ENCODE measurements at places on chromosomes 5 and 9.

GRCh38 chr5:169801781-169802180 lies 164.7 kb downstream of the DOCK2 start:
- H3K4me1 ChIP-seq = peaks cover 61% of the 10 kb centered on the region
- no peak overlapping the region for H3K4me3 ChIP-seq
- no peaks in the 10 kb centered on the region for H3K27me3 ChIP-seq
- DNase-seq = no peak

DNA sequence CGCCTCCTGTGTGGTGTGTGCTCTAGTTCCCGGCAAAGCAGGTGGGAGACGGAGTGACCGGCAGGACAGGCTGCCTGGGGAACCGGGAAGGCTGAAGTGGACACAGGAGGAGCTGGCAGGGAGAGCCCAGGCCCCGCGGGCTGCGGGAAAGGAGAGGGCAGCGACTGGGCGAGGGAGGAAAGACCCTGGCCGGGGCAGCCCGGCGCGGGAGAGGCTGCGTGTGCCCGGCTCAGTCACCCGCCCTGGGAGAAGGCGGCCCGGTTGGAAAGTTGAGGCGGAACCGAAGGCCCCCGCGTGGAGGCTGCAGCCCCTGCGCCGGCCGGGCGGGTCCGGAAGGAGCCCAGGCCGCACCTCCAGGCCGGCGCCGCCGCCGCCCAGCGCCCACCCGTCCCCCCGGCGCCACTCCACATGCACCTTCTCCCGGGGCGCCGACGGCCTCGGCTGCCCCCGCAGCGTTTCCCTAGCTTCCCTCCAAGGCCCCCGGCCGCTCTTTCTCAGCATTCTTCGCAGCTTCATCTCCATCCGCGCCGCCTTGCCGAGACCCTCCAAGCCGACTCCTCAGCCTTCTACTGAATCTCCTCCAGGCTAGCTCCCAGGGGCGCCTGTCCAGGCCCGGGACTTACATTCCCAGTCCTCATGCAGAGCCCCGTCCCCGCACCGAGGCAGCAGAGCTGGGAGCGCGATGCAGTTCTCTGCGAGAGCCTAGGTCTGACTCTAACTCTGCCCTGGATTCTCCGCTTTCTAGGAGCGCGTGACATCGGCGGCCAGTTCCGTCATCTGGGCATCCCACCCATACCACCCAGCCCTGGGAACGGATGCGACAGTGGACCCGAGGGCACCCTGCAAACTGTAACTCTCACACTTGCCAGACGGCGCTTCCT lies 152.0 kb downstream of the ERCC6L2 start:
- peaks cover 45% of the 10 kb centered on the region for H3K4me1 ChIP-seq
- peaks cover 35% of the 10 kb centered on the region for H3K27me3 ChIP-seq
- H3K36me3 ChIP-seq = peaks cover 3% of the 10 kb centered on the region

DNA sequence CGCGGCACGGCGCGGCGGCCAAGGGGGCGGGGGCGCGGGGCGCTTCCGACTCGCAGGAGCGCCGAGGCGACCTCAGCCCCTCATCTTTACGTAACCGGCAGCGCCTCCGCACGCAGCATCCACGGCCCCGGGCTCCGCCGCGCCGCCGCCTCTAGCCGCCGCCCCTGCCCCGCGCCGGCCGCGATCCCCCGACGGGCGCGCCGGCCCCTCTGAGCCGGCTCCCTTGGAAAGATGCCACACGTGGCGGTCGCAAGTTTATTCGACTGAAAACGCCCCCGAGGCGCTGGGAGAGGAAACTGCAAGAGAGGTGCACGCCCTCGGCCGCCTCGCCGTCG lies 1.0 kb downstream of the KLF9 start:
- H3K4me3 ChIP-seq = peak overlapping the region; percentile 98
- peaks cover 13% of the 10 kb centered on the region for H3K36me3 ChIP-seq
- peaks cover 58% of the 10 kb centered on the region for H3K4me1 ChIP-seq
- H3K27me3 ChIP-seq = peaks cover 8% of the 10 kb centered on the region
- no peak for DNase-seq
- H3K27ac ChIP-seq = peak overlapping the region; percentile 100

- no peak overlapping the region for H3K4me3 ChIP-seq
- no peak overlapping the region for H3K27ac ChIP-seq
- no peak for DNase-seq
Observed at GRCh38 chr5:101686536-101687157, 609.4 kb downstream of the SLCO4C1 start.

- DNase-seq = no peak
- H3K36me3 ChIP-seq = no peaks in the 10 kb centered on the region
- no peak overlapping the region for H3K27ac ChIP-seq
- H3K4me3 ChIP-seq = no peak overlapping the region
- peaks cover 7% of the 10 kb centered on the region for H3K27me3 ChIP-seq
Observed at GRCh38 chr5:168969326-168969886, 331.5 kb downstream of the SLIT3 start.

GRCh38 chr9:35905051-35905781 lies 786 bp upstream of the HRCT1 start:
- no peaks in the 10 kb centered on the region for H3K36me3 ChIP-seq
- H3K4me3 ChIP-seq = no peak overlapping the region

GRCh38 chr9:10366171-10366779 lies 246.5 kb downstream of the PTPRD start:
- H3K4me3 ChIP-seq = no peak overlapping the region
- H3K27ac ChIP-seq = no peak overlapping the region
- DNase-seq = no peak
- H3K4me1 ChIP-seq = no peaks in the 10 kb centered on the region
- H3K27me3 ChIP-seq = no peaks in the 10 kb centered on the region

- H3K27ac ChIP-seq = no peak overlapping the region
- no peak overlapping the region for H3K4me3 ChIP-seq
- H3K27me3 ChIP-seq = peaks cover 1% of the 10 kb centered on the region
- peaks cover 11% of the 10 kb centered on the region for H3K4me1 ChIP-seq
- no peak for DNase-seq
Observed at GRCh38 chr5:111518777-111519176, 6.4 kb upstream of the STARD4 start.

- no peak for DNase-seq
- H3K27ac ChIP-seq = no peak overlapping the region
- H3K36me3 ChIP-seq = no peaks in the 10 kb centered on the region
Observed at GRCh38 chr5:29896646-29897045, 1296.8 kb upstream of the CDH6 start.

GRCh38 chr9:132669698-132670456 lies at the start of gene DDX31:
DDX31 (minus strand) TSS chr9:132669983; CDS start chr9:132669934, 49 bp downstream.
- peaks cover 47% of the 10 kb centered on the region for H3K4me1 ChIP-seq
- H3K27me3 ChIP-seq = no peaks in the 10 kb centered on the region
- peak; percentile 87 for DNase-seq
- peak within 1 kb of the TSS; percentile 89 for H3K4me3 ChIP-seq
- H3K36me3 ChIP-seq = peaks cover 33% of the 10 kb centered on the region
- H3K27ac ChIP-seq = peak within 1 kb of the TSS; percentile 92

- H3K4me3 ChIP-seq = no peak overlapping the region
- peaks cover 6% of the 10 kb centered on the region for H3K36me3 ChIP-seq
- no peak overlapping the region for H3K27ac ChIP-seq
- peaks cover 3% of the 10 kb centered on the region for H3K27me3 ChIP-seq
- no peak for DNase-seq
Observed at GRCh38 chr9:137236936-137237421, 4.1 kb upstream of the TUBB4B start.

Measured in activated naive CD8-positive, alpha-beta T cell treated with anti-CD3 and anti-CD28 coated beads, Interleukin-2, amount 50 U/mL, for 24 hours (primary cell).